Chondrocyte (in vitro differentiated cells): ENCODE measurements at places on chromosomes 4 and X. TPM values are rescaled to one million over a fixed set of nuclear protein-coding genes. Genes with fewer than 3 reads are reported as not detected.

The TLR8 gene
- total RNA-seq: not detected in 3 replicates

- DNase-seq: no peak
- peaks cover 3% of the 10 kb centered on the region for H3K4me1 ChIP-seq
- no peaks in the 10 kb centered on the region for H3K36me3 ChIP-seq
- H3K4me3 ChIP-seq: no peak overlapping the region
- no peak overlapping the region for H3K27ac ChIP-seq
Observed at GRCh38 chr4:54942721-54943120, 182.7 kb downstream of the KDR start.

DNA sequence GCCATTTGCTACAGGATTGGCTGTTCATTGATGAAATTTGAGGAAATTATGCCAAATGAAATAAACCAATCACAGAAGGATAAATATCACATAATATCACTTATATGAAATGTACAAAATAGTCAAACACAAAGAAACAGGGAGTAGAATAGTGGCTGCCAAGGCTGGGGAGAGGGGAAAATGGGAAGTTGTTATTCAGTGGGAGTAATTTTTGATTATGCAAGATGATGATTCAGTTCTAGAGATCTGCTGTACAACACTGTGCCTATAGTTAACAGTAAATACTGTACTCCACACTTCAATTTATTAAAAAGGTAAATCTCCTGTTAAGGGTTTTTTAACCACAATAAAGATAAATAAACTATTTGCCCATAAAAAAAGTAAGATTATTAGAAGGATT lies 101.1 kb downstream of the TMA16 start:
- no peaks in the 10 kb centered on the region for H3K36me3 ChIP-seq
- no peak overlapping the region for H3K27ac ChIP-seq
- no peak overlapping the region for H3K4me3 ChIP-seq
- DNase-seq: no peak
- no peaks in the 10 kb centered on the region for H3K27me3 ChIP-seq

- H3K4me3 ChIP-seq: no peak overlapping the region
- H3K27ac ChIP-seq: no peak overlapping the region
- no peak for DNase-seq
- no peaks in the 10 kb centered on the region for H3K36me3 ChIP-seq
- no peaks in the 10 kb centered on the region for H3K27me3 ChIP-seq
Observed at GRCh38 chr4:98673978-98674377, 15.6 kb upstream of the TSPAN5 start.
